Activated T-helper 1 cell treated with Interleukin-2 at 50 U/mL for 16 hours (primary cell): ENCODE measurements at places on chromosomes 12 and 14.

DNA sequence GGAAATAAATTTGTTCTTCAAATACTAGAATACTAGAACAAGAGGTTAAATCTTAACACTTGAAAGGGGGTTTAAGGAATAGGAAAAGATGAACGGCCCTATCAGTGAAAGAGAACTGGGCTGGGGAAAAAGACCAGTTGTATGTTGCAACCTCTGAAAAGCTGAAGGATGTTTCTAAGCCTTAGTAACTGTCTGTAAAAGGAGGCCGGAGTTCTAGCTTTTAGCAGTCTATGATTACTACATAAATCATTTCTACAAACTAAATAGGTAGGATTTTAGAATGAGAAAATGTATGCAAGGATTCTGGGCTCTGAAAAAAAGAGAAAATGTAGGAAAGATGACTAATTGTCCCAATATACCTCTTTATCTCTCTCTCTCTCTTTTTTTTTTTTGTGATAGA is 4.9 kb downstream of the CERS5 start:
- no peak for DNase-seq

DNA sequence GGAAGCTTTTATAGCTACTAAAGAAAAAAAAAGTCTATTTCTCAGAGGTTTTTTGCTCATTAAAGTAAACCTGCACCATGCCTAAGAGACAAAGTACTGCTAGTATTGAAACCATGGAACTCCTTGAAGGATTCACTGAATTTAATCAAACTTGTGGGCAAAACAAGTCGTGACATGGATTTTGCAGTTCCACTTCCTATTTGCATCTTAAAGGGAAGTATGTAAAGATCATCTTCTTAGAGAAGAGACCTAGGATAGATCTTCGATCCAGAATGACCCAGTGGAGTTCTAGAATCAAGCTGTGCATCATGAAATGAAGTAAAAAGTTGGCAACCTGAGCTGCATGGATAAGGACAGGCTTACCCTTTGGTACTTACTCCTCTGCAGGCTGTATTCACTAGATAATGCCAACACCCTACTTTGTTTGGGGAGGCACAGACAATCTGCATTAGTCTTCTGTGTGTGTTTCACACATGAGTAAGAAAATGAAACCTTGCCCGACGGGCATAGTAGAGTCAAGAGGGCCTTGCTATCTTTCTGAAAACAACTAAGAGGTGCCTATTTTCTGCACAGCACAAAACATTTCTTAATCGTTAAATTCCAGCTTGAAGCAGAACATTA is 1.9 kb downstream of the GNG2 start:
- DNase-seq = no peak

GRCh38 chr12:24496755-24497154 is 452.1 kb downstream of the BCAT1 start:
- no peak for DNase-seq

DNA sequence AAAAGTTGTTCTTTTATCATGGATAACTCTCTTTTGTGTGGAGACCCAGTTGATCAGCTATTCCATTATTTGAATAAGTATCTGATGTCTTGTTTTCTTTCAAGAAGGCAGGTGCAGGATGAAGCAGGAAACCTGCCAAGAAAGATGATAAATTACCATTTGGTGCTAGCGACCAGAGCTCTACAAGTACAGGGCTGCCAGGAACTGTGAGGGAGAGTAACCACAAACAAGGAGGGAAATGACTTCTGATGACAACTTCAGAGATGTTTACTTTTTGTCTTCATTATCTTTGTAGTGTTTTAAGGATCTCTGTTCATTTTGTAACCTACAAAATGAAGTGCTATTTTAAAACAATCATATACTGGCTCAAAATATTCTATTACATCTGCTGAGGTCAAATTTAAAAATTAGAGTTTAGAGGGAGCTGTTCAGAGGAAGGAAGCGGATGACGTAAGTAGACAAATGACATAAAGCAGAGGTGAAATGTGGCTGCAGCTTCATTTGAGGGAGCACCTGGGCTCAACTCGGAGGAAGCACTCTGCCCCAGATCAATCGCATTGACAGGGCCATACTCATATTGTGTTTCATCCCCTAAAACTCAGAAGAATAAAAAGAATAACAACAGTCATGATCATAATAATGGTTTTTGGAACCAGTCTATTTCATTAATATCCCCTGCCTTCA is 226.8 kb downstream of the C12orf42 start:
- DNase-seq = no peak

GRCh38 chr12:107759410-107759809 is 1.5 kb downstream of the PRDM4 start:
- no peak for DNase-seq

DNA sequence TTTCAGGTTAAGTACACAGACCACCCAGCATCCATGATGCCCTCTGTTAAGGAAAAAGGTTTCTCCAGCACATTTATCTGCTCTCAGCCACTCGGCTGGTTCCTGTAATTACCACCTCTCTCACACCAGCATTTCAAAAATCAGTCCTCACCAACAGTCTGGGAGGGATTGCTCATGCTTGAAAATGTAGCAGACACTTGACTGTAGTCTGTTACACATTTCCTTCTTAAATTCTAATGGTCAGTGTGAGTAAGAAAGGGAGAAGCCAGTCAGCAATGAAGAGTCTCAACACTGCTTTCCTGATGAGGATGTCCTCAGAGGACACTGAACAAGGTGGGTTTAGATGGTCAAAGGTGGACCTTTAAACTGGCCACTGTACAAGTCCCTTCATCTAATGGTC is 6.0 kb downstream of the ZBTB39 start:
- DNase-seq = no peak

GRCh38 chr12:89424389-89424788 is 72.1 kb upstream of the DUSP6 start:
- DNase-seq = no peak

DNA sequence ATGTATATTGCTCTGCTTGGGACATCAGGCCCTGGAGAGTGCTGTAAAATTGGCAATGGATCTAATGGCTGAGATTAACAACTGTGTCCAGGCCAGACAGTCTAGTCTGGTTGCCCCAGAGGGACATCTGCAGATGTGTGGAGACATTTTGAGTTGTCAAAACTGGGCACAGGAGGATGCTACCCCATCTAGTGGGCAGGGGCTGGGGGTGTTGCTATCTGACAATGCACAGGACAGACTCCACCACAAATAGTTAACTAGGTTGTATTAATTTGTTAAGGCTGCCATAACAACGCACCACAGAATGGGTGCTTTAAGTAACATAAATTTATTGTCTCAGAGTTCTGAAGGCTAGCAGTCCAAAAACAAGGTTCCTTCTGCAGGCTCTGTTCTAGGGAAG is 302.5 kb upstream of the AMIGO2 start:
- DNase-seq = no peak

GRCh38 chr14:54627540-54628363 is 60.8 kb downstream of the SAMD4A start:
- no peak for DNase-seq

GRCh38 chr12:8638951-8639350 is 23.7 kb downstream of the MFAP5 start:
- DNase-seq = no peak

- DNase-seq = no peak
Measured at GRCh38 chr12:104355630-104356029, 52.1 kb downstream of the EID3 start.

DNA sequence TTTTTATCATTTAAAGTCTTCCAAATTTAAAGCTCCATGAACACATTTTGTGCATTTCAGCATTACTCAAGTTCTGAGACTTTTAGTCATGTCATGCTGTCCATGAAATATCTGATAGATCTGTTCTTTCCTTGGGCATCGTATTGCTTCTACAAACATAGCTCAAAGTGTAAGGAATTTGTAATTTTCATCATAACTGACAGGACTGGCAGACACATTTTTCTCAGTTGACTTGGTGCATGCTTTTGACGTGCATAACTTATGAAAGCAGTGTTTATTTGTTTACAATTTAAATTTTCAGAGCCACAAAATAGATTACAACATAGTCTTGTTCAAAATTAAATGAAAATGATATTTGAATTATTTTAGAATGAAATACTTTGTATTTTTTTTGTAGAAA is 812.1 kb upstream of the NOVA1 start:
- no peak for DNase-seq

DNA sequence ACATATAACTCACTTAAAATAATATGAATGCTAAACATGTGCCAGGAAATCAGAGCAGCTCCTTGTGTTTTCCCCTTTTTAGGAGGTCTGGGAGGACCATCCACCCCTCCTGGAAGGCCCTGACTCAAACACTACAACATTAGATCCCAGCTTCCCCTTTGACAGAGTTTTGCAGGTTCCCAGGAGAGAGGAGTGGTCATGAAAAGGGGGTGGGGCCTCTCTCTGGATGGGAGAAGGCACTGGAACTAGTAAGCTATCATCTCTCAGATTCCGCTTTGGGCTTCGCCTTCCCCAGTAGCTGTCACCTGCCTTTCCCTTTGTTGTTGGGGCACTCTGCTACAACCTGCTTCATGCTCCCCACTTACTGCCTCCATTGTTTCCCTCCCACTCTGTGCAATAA is 149.2 kb downstream of the ZFP36L1 start:
- DNase-seq = no peak
